ENCODE measurements at places on chromosomes 6 and 20. TPM values are rescaled to one million over a fixed set of nuclear protein-coding genes. Genes with fewer than 3 reads are reported as not detected.
A peak's percentile ranks its signal among the peaks of the same experiment; 100 is the strongest.

DNA sequence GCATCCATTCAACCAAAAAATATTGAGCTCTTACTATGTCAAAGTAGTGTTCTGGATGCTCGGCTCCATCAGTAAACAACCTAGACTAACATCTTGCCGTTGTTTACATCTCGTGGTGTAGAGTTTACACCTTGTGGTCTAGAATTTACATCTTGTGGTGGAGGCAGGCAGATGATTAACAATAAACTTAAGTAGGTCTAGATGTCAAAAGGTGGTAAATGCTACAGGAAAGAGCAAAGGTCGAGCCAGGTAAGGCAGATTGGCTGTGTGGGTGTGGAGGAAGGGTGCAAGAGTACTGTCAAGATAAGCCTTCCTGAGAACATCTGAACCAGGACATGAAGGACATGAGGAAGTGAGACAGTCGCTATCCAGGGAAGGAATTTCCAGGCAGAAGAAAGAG lies 88.4 kb upstream of the ESR1 start:
- no peak for DNase-seq
- no peaks in the 10 kb centered on the region for H3K27me3 ChIP-seq
- H3K4me3 ChIP-seq = no peak overlapping the region
- H3K4me1 ChIP-seq = no peaks in the 10 kb centered on the region
- H3K27ac ChIP-seq = no peak overlapping the region

- no peaks in the 10 kb centered on the region for H3K27me3 ChIP-seq
- peak overlapping the region; percentile 95 for H3K27ac ChIP-seq
- H3K36me3 ChIP-seq = no peaks in the 10 kb centered on the region
- H3K4me1 ChIP-seq = peaks cover 96% of the 10 kb centered on the region
- H3K4me3 ChIP-seq = no peak overlapping the region
These were observed 9.8 kb downstream of the MRPS18A start for GRCh38 chr6:43677759-43678158.

DNA sequence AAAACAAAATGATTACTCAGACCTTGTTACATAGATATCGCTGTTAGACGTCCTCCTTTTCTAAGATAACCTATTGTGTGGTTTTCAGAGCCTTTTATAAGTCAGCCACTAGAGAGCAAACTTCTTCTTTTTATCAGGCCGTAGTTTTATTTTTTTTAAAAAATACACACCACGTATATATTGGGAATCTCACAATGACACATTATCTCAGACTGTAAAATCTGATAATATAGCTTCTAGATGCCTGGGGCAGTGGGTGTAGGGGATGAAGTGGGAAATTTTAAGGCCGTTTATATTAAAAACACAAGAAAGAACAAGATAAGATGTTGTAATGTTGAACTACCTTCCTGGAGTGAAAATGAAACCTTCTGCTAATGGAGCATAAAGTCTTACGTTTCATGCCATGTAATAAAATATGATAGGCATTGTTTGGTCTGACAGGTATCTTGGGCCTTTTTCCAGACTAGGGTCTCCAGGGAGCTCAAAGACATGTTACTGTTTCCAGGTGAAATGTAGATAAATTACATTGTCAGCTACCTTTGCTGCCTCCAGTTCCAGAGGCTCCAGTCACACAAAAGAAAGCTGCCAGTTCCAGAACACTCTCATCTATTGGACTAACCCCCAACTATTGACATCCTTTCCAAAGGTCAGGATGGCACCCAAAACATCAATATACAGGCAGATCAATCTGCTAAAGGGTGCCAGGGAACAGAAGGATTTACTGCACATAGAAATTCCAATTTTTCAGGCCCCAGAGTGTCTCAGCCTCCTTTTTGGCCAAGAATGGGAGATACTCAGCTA lies 130.2 kb upstream of the AKIRIN2 start:
- DNase-seq = no peak
- no peaks in the 10 kb centered on the region for H3K4me1 ChIP-seq
- no peaks in the 10 kb centered on the region for H3K36me3 ChIP-seq
- H3K27ac ChIP-seq = no peak overlapping the region
- peak overlapping the region; percentile 37 for H3K4me3 ChIP-seq

DNA sequence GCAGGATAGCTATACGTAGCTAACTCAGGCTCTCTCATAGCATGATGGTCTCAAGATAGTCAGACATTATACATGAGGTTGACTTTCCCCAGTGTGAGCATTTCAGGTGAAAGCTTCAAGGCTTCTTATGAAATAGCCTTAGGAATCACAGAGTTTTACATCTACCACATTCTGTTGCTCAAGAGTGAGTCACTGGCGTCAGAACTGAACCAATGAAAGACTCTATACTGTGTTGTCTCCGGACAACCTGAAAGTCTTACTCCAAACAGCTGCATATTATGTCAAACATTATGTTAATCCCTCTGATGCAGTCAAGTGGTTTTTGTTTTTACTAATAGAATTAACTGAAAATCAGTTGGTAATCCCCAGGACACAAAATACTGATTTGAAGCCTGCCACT lies 79.8 kb upstream of the TRDN start:
- H3K36me3 ChIP-seq = no peaks in the 10 kb centered on the region
- DNase-seq = no peak
- H3K27me3 ChIP-seq = no peaks in the 10 kb centered on the region

DNA sequence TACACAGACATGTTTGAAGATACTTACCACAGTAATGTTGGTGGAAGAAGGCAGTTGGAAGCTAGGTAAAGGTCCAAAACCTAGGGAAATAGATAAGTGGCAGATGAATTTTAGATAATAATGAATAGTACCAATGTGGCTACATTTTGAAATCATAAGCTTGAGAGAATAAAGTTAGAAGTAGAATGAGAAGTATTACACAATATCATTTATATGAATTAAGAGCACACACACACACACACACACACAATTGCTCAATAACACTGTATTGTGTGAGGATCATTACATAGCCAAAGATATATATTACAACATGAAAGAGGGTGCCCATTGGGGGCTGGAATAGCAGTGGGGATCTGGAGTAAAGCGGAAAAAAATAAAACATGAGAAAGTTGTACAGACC lies 149.0 kb upstream of the EYA4 start:
- no peaks in the 10 kb centered on the region for H3K27me3 ChIP-seq
- H3K27ac ChIP-seq = no peak overlapping the region
- DNase-seq = no peak
- H3K36me3 ChIP-seq = no peaks in the 10 kb centered on the region
- H3K4me3 ChIP-seq = no peak overlapping the region

GRCh38 chr20:61052776-61053442 lies 199.2 kb upstream of the CDH4 start:
- H3K27me3 ChIP-seq = no peaks in the 10 kb centered on the region
- no peak overlapping the region for H3K4me3 ChIP-seq
- no peaks in the 10 kb centered on the region for H3K36me3 ChIP-seq
- DNase-seq = no peak
- no peaks in the 10 kb centered on the region for H3K4me1 ChIP-seq

GRCh38 chr20:62946918-62947317 lies 5.6 kb upstream of the SLC17A9 start:
- peaks cover 6% of the 10 kb centered on the region for H3K4me1 ChIP-seq
- no peak overlapping the region for H3K27ac ChIP-seq
- peaks cover 73% of the 10 kb centered on the region for H3K36me3 ChIP-seq
- no peak for DNase-seq

DNA sequence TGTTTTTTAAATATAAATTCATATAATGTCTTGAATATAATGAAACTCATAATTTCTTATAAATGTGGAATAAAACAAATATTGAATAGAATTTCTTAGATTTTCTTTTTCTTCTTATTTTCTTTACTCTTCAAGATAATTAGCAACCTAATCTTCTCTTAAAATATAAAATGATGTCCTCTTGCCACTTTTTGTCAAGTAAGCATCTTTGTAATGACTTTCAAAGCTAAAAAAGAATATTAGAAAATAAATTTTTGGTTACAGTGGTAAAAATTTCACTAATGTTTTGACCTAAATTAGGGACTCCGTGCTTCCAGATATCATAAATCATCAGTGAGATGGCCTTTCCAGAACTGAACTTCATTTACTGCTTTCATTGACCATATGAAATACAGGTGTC lies 846.4 kb downstream of the FRK start:
- no peak overlapping the region for H3K4me3 ChIP-seq
- H3K27ac ChIP-seq = no peak overlapping the region
- H3K4me1 ChIP-seq = no peaks in the 10 kb centered on the region
- no peak for DNase-seq
- no peaks in the 10 kb centered on the region for H3K27me3 ChIP-seq

GRCh38 chr6:130517444-130517931 lies 151.7 kb downstream of the TMEM200A start:
- no peaks in the 10 kb centered on the region for H3K27me3 ChIP-seq
- no peak overlapping the region for H3K4me3 ChIP-seq
- H3K27ac ChIP-seq = no peak overlapping the region
- no peak for DNase-seq
- H3K36me3 ChIP-seq = no peaks in the 10 kb centered on the region

DNA sequence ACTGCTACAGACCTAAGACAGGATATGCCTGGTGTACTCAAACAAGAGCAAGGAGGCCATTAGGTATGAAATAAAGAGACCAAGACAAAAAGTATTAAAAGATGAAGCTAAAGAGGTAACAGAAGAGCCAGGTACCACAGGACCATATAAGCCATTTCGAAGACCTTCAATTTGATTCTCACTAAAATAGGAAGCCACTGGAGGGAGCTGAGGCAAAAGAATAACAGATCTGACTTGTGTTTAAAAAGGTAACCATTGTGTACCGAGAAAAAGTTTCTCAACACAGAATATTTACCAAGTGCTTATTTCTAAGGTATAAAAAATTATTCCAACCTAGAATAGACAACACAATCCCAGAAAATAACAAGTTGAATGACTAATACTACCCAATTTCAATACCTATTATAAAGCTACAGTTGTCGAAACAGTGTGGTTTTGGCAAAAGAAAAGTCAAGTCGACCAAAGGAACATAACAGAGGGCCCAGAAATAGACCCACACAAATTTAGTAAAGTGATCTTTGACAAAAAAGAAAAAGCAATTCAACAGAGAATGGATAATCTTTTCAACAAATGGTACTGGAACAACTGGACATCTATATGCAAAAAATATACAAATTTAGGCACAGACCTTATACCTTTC lies 125.3 kb upstream of the DST start:
- no peaks in the 10 kb centered on the region for H3K27me3 ChIP-seq
- no peak overlapping the region for H3K4me3 ChIP-seq
- peak overlapping the region; percentile 86 for H3K27ac ChIP-seq
- peaks cover 81% of the 10 kb centered on the region for H3K4me1 ChIP-seq

DNA sequence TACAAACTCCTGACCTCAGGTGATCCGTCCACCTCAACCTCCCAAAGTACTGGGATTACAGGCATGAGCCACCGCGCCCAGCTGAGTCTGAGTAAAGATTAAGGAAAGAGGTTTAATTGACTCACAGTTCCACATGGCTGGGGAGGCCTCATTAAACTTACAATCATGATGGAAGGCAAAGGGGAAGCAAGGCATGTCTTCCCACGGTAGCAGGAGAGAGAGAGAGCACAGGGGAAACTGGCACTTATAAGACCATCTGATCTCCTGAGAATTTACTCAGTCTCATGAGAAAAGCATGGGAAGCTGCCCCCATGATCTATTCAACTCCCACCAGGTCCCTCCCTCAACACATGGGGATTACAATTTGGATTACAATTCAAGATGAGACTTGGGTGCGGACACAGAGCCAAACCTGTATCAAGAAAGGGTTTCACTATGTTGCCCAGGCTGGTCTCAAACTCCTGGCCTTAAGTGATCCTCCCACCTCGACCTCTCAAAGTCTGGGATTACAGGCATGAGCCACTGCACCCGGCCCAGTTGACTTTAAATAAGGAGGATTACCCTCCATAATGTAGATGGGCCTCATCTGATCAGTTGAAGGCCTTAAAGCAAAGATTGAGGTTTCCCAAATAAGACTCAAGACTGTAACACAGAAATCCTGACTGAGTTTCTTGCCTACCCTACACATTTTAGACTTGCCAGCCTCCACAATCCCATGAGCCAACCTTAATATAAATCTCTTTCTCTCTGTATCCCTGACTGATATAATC lies 13.1 kb upstream of the PEX7 start:
- no peak overlapping the region for H3K27ac ChIP-seq
- no peaks in the 10 kb centered on the region for H3K4me1 ChIP-seq
- no peak overlapping the region for H3K4me3 ChIP-seq
- H3K36me3 ChIP-seq = no peaks in the 10 kb centered on the region
- no peaks in the 10 kb centered on the region for H3K27me3 ChIP-seq
- no peak for DNase-seq

DNA sequence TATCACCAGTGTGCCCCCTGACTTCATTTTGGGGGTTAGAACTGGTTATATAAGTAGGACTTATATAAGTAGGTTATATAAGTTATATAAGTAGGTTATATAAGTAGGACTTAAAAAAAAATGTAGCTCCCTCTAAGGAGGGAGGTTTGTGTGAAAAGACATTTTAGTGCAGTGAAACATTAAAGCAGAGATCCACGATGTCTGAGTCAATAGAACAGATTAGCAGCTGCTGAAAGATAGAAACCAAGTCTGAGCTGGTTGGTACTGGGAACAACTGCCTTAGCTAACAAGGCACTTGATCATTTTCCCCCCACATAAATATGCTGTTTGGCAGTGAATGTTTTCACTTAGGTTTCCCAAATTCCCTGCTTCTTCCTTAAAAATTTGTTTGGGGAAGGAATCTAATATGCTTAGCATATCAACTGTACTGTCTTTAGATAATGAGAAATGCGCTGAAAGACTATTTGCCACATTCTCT lies 2.1 kb upstream of the RPS12 start:
- H3K4me3 ChIP-seq = peak overlapping the region; percentile 84
- DNase-seq = no peak
- H3K27me3 ChIP-seq = no peaks in the 10 kb centered on the region
- H3K4me1 ChIP-seq = peaks cover 20% of the 10 kb centered on the region

GRCh38 chr6:20540683-20541082 lies 6.4 kb downstream of the CDKAL1 start:
- peak; percentile 28 for DNase-seq
- no peaks in the 10 kb centered on the region for H3K36me3 ChIP-seq
- peaks cover 29% of the 10 kb centered on the region for H3K4me1 ChIP-seq
- no peak overlapping the region for H3K4me3 ChIP-seq
- peak overlapping the region; percentile 54 for H3K27ac ChIP-seq

The OR12D3 gene
- not detected for total RNA-seq

The SLC44A4 gene
- not detected for total RNA-seq

The BMP6 gene
- 2.1 TPM for total RNA-seq

The ERVFRD-1 gene
- total RNA-seq = not detected

The SLC17A2 gene
- total RNA-seq = not detected
